ENCODE measurements at places on chromosomes 7 and 10.
A peak's percentile ranks its signal among the peaks of the same experiment; 100 is the strongest.

DNA sequence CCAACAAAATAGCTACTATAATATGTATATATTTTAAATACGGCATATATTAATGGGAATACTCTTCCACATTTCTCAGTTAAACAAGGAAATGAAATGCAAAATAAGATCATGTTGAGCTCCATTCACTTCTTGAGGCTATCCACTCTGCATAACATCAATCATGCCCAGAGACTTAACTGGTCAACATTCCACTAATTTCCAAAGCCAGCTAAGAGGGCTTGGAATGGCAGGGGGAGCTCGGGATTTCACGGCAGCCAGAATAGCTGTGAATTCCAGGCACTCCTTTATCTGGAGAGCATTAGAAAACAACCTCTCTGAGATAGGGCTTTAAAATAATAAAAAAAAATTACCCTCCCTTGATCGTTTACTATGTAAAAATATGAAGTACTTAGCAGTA lies 194.9 kb upstream of the CDCA7L start:
- DNase-seq: no peak
- H3K4me3 ChIP-seq: no peak overlapping the region
- no peaks in the 10 kb centered on the region for H3K36me3 ChIP-seq
- no peak overlapping the region for H3K27ac ChIP-seq
- H3K27me3 ChIP-seq: peaks cover 2% of the 10 kb centered on the region
- H3K4me1 ChIP-seq: no peaks in the 10 kb centered on the region

DNA sequence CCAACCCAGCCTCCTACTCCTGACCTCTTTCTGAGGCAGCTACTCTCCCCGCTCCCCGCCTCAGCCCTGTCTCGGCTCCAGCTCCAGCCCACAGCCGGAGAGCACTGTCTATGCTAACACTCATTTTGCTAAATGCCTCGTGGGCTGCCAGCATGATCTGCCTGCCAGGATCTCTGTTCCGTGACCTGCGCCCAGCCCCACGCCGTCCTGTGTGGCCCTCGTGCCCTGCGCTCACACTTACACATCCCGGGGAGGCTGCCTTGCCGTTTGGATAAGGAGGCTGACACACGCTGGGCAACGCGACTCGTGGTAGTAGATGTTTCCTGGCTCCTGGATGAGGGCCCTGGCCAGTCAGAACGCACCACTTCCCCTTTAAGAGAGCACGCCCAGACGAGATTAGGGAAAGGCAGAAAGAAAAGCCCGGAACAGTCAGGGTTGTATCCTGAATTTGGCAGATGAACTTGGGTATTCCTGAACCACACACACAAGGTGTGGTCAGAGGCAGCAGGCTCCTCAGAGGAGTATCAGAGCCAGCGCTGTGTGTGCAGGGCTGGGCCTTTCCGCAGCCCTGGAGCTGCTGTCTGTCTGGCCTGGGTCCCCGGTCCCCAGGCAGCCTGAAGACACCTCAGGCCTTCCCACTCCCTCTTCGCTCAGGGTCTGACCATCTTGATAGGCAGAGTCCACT lies 97.7 kb upstream of the EFCAB10 start:
- peak overlapping the region; percentile 65 for H3K4me3 ChIP-seq
- peaks cover 5% of the 10 kb centered on the region for H3K36me3 ChIP-seq
- peak overlapping the region; percentile 93 for H3K27ac ChIP-seq
- peaks cover 44% of the 10 kb centered on the region for H3K4me1 ChIP-seq
- H3K27me3 ChIP-seq: peaks cover 8% of the 10 kb centered on the region

- H3K27ac ChIP-seq: no peak overlapping the region
- H3K4me1 ChIP-seq: no peaks in the 10 kb centered on the region
- no peak overlapping the region for H3K4me3 ChIP-seq
Observed at GRCh38 chr7:23216021-23216420, 30.6 kb upstream of the GPNMB start.

GRCh38 chr10:88478256-88478655 lies 104.9 kb downstream of the RNLS start:
- DNase-seq: no peak
- no peak overlapping the region for H3K27ac ChIP-seq
- no peaks in the 10 kb centered on the region for H3K36me3 ChIP-seq
- H3K27me3 ChIP-seq: peaks cover 3% of the 10 kb centered on the region
- no peak overlapping the region for H3K4me3 ChIP-seq
- no peaks in the 10 kb centered on the region for H3K4me1 ChIP-seq

DNA sequence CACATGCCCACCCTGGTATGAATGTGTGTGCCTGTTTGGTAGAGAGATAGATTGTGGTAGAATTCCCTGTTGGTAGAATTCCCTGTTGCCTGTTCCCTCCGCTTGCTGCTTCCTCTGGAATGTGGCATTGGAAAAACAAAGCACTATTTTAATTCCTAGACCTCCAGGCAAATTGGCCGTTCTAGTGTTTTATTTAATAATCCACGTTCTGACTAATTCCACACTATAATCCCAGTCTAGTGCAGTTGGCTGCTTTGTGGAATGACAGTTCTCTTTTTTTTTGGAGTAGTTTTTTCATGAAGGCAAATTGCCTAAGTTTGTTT lies 2.0 kb downstream of the HECW1 start:
- no peak for DNase-seq
- no peak overlapping the region for H3K27ac ChIP-seq
- no peaks in the 10 kb centered on the region for H3K36me3 ChIP-seq
- peaks cover 1% of the 10 kb centered on the region for H3K4me1 ChIP-seq
- no peak overlapping the region for H3K4me3 ChIP-seq

DNA sequence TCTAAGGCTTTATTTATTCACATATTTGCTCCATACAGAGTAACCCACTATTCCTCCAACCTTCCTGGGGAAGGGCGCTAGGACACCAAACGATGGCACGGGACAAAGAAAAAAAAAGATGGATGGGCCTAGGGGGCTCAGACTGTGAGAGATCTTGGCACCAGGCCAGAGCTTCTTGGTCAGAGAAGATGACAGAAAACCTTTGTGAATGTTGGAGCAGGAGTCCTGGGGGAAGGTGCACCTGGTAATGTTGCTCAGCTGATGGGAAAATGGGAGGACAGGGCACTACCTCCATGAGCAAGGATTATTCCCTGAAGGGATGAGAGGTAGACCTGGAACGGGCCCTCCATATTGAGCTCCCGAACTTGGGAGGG lies 1.4 kb upstream of the SH3PXD2A start:
- peaks cover 9% of the 10 kb centered on the region for H3K36me3 ChIP-seq
- H3K4me1 ChIP-seq: peaks cover 13% of the 10 kb centered on the region
- H3K27me3 ChIP-seq: peaks cover 5% of the 10 kb centered on the region
- no peak overlapping the region for H3K4me3 ChIP-seq
- no peak for DNase-seq

GRCh38 chr10:51896849-51897248 lies 197.5 kb upstream of the CSTF2T start:
- H3K27me3 ChIP-seq: no peaks in the 10 kb centered on the region
- H3K36me3 ChIP-seq: no peaks in the 10 kb centered on the region
- DNase-seq: no peak
- no peak overlapping the region for H3K4me3 ChIP-seq
- no peaks in the 10 kb centered on the region for H3K4me1 ChIP-seq

DNA sequence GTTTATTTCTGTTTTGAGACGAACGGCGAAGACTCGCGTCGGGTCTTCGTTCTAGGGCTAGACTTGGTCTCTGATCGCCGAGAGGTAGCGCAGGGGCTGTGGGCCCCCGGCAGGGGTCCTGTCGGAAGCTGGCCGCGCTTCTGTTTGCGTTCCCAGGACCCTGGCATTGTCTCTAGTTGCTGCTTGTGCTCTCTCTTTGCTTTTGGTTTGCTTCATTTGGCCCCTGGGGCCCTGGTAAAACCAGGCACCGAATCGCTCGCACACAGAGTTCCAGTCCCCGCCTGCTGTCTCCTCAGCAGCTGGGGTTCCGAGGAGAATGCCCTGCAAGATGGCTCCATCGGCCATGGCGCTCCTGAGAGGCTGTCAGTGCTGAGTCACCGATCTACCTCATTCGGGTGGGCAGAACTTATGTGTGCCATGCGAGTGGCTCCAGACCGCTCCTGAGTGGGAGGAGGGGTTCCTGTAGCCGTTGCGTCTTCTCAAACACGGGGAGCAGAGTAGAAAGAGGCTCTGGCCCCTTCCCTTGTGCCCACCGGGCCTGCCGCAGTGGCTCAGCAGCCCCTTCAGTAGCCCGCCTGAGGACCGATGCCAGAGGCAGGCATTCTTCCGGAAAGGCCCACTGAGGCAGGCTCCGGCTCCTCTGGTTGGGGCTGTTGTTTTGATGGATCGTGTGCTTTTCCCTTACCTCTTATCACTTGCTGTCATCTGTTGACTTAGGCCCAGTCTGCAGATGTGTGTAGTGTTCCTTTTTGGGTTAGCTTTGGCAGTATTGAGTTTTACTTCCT lies 826 bp downstream of the CHPF2 start:
- peaks cover 49% of the 10 kb centered on the region for H3K4me1 ChIP-seq
- peaks cover 8% of the 10 kb centered on the region for H3K27me3 ChIP-seq
- DNase-seq: peak; percentile 56
- no peaks in the 10 kb centered on the region for H3K36me3 ChIP-seq

DNA sequence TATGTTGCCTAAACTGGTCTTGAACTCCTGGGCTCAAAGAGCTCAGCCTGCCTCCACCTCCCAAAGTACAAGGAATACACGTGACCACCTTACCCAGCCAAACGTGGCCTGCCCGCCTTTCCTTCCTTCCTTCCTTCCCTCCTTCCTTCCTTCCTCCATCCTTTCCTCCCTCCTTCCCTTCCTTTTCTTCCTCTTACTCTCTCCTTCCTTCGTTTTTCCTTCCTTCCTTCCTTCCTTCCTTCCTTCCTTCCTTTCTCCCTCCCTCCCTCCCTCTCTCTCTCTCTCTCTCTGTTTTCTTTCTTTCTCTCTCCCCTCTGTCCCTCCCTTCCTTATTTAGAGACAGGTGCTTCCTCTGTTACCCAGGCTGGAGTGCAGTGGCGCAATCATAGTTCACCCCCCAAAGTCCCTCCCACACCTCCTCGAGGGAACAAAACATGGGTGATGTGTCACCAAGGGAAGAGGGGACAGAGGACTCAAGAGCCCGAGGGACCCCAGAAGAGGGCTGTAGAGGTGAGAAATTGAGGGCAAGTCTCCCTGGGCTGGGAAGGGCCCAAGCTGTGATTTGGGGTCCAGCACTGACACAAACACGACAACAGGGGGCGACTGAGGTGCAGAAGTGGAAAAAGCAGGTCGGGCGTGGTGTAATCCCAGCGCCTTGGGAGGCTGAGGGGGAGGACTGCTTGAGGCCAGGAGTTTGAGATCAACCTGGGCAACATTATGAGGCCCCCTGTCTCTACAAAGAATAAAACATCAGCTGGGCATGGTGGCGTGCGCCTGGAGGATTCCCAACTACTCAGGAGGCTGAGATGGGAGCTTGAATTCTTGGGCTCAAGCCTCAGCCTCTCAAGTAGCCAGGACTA lies 28.1 kb downstream of the EPHB4 start:
- H3K27me3 ChIP-seq: peaks cover 1% of the 10 kb centered on the region
- peaks cover 5% of the 10 kb centered on the region for H3K4me1 ChIP-seq
- H3K4me3 ChIP-seq: no peak overlapping the region
- DNase-seq: peak; percentile 15
- H3K36me3 ChIP-seq: no peaks in the 10 kb centered on the region
- H3K27ac ChIP-seq: no peak overlapping the region

DNA sequence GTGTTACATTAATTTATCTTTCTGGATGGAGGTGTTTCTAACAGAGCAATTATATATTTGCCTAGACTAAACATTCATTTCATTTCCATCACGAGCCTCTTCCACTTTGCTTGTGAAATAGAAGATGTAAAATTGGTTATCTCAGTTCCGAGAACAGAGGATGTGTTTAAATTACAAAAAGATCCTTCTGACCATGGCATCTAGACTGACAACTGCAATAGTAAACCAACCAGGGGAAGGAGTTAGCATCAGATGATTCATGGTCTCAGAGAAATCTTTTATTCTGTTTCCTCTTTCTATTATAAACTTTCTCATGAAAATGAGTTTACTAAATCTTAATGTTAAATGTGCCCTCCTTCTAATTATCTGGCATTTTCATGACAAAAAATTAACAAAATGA lies 149.8 kb upstream of the WDR11 start:
- H3K4me3 ChIP-seq: no peak overlapping the region
- peaks cover 10% of the 10 kb centered on the region for H3K27me3 ChIP-seq
- H3K36me3 ChIP-seq: peaks cover 20% of the 10 kb centered on the region
- H3K4me1 ChIP-seq: peaks cover 5% of the 10 kb centered on the region
- no peak overlapping the region for H3K27ac ChIP-seq

DNA sequence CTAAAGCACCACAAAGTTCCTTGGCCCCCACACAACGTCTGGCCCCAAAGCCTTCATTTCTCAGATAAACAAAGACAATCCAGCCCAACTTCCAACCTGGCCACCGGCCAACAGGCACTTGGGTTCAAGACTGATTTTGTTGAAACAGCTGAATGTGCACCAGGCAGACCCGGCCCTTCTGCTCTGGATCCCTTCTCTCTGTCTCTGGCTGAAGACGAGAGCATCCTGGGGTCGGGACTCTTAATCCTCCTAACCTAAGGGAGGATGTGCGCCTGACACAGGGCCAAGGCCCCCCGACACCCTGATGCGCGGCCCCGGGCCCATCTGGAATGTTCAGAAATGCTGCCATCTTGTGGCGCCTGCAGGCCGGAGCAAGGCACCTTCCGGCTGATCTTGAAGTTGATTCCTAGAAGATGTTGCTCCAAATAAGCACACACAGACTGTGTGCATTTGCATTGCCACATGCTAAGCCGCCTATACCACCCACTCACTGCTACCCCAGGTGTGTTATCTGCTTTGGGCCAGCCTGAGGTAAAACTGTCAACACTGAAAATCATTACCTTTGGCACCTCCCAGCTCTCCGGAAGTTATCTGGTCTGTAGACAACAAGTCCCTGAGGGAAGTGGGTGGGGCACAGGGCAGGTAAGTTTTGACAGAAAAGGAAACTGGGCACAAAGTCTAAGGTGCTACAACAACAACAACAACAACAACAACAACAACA lies 98.4 kb upstream of the HABP2 start:
- no peak for DNase-seq
- H3K36me3 ChIP-seq: no peaks in the 10 kb centered on the region
- no peaks in the 10 kb centered on the region for H3K4me1 ChIP-seq
- H3K27ac ChIP-seq: no peak overlapping the region

DNA sequence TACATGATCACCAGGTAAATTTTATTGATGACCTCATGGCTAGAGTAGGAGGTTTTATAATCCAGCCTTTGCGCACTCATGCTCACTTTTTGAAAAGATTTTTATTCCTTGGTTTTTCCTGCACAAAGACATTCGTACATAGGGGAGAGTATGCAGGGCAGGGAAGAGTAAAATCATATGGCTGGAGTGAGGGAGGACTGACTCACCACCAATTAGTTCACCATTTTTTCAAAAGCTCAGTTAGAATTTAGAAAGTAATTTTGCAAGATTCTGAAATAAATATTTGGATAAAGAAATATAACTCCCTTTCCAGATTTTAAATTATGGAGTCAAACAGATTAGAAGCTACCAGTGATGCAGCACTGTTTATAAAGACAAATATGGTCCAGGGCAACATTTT lies 111.9 kb downstream of the SEMA3D start:
- no peak overlapping the region for H3K4me3 ChIP-seq
- H3K4me1 ChIP-seq: no peaks in the 10 kb centered on the region
- no peak for DNase-seq
- no peak overlapping the region for H3K27ac ChIP-seq
- peaks cover 2% of the 10 kb centered on the region for H3K27me3 ChIP-seq

- DNase-seq: no peak
- H3K27ac ChIP-seq: no peak overlapping the region
- no peak overlapping the region for H3K4me3 ChIP-seq
- H3K36me3 ChIP-seq: no peaks in the 10 kb centered on the region
Observed at GRCh38 chr7:33842150-33842549, 63.2 kb upstream of the BMPER start.

- H3K27ac ChIP-seq: no peak overlapping the region
- H3K27me3 ChIP-seq: no peaks in the 10 kb centered on the region
- no peak overlapping the region for H3K4me3 ChIP-seq
- no peaks in the 10 kb centered on the region for H3K36me3 ChIP-seq
- H3K4me1 ChIP-seq: no peaks in the 10 kb centered on the region
Observed at GRCh38 chr10:51266496-51266895, 192.2 kb downstream of the PRKG1 start.
